Stimulated activated CD8-positive, alpha-beta memory T cell treated with anti-CD3 and anti-CD28 coated beads, Interleukin-15, amount 100 ng/mL, for 24 hours (primary cell): ENCODE measurements at places on chromosomes 4 and X.

GRCh38 chrX:46704767-46705386 is 54.0 kb downstream of the SLC9A7 start:
- DNase-seq = no peak

GRCh38 chr4:2413821-2414610 is 4.4 kb downstream of the ZFYVE28 start:
- DNase-seq = no peak

- no peak for DNase-seq
Observed at GRCh38 chr4:182502064-182502463, 258.9 kb downstream of the TENM3 start.

DNA sequence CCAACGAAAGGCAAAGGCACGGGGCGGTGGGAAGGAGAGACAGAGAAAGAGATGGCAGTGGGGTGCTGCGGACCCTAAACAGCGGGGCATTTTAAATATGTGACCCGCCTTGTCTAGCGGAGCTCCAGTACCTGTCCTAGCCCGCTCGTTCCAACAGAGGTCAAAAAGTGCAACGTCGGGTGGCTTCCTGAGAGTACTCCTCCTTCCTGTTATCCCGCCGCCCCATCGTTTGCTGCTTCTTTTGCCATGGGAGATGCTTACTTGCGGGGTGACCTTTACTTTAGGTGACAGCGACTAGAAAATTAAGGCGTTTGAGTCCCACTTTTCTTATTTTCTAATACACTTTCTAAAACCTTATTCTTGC is 735 bp downstream of the NRK start:
- no peak for DNase-seq

GRCh38 chr4:47195706-47196105 is 164.3 kb downstream of the GABRB1 start:
- DNase-seq = no peak

DNA sequence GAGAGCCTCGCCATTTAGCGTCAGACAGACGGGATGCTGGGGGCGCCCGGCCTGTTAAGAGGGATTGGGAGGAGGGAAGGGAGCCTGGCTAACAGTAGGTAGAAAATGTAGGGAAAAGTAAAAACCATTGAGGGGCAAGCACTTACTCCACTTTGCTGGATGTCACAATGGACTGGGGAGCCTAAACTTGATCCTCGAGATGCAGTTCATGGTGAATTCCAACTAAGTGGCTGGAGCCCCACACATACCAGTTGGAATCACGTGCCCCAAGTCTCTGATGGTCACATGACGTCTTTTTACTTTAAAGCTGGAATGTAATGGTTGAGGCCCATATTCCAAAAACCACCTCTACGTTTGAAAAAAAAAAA is 1.5 kb downstream of the PLS3 start:
- DNase-seq = no peak

DNA sequence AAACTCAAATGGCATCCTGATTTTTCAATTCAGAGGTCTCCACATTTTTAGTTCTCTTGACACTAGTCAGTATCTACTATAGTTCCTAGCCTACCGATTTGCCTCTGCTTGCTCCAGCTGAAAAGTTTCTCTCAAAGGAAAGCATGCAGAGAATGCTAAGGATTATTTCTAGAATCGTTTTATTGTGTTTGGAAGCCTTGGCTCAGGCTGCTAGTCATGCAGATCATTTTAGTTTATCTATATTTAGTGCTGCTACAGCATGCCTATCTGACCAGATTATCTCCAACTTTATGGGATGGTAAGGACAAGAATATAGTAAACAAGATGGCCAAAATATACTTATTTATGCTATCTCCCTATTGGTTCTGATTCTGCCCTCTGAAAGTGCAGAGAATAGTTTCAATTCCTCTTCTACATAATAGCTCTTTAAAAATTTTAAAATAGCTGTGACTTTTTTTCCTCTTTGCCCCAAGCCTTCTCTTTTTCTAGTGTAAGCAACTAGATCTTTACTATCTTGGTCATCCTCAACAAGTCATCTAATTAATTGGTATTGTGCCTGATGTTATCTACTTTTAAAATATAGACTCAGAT is 15.7 kb upstream of the DRP2 start:
- DNase-seq = no peak

DNA sequence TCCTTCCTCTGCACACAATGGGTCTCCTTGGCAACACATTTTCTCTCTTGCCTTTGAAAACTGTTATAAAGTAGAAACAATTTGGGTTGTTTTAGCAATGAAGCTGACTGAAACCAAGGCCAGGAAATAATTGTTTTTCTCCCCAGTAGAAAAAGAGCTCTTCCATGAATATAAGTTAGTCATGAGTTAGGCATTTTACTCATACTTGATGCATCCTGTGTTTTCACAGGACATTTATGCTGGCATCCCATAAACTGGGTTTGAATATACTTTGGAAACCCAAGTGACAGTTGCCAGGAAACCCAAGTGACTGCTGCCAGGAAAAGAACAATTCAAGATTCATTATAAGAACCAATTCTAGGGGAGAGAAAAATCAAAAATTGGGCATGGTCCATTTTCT is 128.6 kb upstream of the NPY2R start:
- DNase-seq = no peak

DNA sequence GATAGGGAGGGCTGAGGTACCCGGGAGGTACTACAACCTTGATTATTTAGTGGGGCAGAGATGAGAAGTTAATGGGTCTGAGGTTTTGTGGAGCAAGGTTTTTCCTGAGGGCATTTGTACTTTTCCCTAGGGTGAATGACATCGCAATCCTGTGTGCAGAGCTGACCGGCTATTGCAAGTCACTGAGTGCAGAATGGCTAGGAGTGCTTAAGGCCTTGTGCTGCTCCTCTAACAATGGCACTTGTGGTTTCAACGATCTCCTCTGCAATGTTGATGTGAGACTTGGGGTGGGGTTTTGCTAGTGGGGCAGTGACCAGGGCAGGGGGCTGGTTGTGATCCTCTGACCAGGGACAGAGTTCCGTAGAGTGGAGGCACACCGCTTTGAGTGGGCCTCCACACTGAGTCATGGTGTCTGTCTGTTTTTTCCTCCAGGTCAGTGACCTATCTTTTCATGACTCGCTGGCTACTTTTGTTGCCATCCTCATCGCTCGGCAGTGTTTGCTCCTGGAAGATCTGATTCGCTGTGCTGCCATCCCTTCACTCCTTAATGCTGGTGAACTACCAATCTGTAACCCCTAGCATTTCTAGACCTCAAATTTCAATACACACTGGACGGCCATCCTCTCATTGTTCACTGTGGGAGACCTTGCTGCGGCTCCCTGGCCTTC is 9.9 kb downstream of the MED12 start:
- DNase-seq = no peak

- no peak for DNase-seq
Observed at GRCh38 chr4:61200916-61201526, 895 bp downstream of the ADGRL3 start.

- no peak for DNase-seq
Observed at GRCh38 chr4:98638661-98639060, 19.8 kb downstream of the TSPAN5 start.

- no peak for DNase-seq
Observed at GRCh38 chrX:15301924-15302323, 13.5 kb downstream of the ASB11 start.

DNA sequence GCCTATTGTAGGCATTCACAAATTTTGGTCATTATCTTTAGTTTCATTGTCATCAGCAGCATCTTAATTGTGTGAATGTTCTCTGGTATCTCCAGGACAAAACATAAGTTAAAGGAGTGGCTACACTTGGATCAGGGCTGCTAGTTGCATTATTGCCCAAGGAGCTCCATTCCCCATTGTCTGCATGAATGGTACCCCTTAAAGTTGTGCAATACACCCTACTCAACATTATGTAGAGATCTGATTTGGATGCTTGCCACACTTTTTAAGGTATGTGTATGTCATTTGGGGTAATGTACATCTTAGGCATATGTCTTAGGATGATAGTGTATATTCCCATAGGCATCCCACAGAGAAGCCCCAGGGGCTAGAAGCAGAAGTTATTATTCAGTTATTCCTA is 2.9 kb downstream of the GRXCR1 start:
- DNase-seq = no peak
